Naive thymus-derived CD8-positive, alpha-beta T cell (primary cell): ENCODE measurements at places on chromosomes 7 and 10. TPM values are rescaled to one million over a fixed set of nuclear protein-coding genes. Genes with fewer than 3 reads are reported as not detected.

- no peak for DNase-seq
These were observed 169.6 kb downstream of the DIP2C start for GRCh38 chr10:519716-520401.

GRCh38 chr7:20330239-20330927 is at the start of gene ITGB8:
TSS of gene ITGB8 (plus strand) at chr7:20330900. CDS start at chr7:20331807, 907 bp downstream.
- DNase-seq, result no peak

- DNase-seq, result no peak
These were observed 261.9 kb downstream of the SNX10 start for GRCh38 chr7:26553582-26553981.

GRCh38 chr7:132752431-132752830 is 176.2 kb upstream of the PLXNA4 start:
- no peak for DNase-seq

- DNase-seq, result no peak
These were observed 22.2 kb upstream of the SH2D4B start for GRCh38 chr10:80515511-80515910.

DNA sequence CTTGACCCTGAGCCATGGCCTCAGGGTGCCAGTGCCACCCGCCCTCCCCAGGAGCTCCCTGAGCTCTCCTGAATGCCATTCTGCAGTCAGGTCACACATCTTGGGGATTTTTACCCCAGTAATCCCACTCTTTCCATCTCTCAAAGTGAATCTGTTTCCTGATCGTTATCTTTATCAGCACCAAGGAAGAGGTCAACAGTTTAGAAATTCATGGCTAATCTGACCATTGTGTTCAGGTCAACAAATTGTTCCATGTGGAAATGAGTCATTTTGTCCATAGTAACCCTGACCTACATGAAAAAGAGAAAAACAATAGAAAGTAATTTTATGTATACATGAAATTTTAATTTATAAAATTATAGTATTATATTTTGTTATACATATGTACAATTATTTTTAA is 28.8 kb upstream of the ZNF488 start:
- DNase-seq, result no peak

GRCh38 chr10:102435529-102436233 is 3.3 kb upstream of the CUEDC2 start:
- no peak for DNase-seq

DNA sequence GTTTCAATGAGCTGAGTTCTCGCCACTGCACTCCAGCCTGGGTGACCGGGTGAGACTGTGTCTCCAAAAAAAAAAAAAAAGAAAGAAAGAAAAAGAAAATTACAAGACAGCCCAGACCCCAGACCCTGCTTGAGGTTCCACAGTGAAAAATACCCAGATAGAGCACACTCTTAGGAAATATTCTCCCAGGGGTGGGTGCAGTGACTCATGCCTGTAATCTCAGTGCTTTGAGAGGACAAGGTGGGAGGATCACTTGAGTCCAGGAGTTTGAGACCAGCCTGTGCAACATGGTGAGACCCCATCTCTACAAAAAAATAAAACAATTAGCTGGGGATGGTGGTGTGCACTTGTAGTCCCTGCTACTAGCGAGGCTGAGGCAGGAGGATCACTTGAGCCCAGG is 41.1 kb upstream of the GTF2IRD1 start:
- no peak for DNase-seq

DNA sequence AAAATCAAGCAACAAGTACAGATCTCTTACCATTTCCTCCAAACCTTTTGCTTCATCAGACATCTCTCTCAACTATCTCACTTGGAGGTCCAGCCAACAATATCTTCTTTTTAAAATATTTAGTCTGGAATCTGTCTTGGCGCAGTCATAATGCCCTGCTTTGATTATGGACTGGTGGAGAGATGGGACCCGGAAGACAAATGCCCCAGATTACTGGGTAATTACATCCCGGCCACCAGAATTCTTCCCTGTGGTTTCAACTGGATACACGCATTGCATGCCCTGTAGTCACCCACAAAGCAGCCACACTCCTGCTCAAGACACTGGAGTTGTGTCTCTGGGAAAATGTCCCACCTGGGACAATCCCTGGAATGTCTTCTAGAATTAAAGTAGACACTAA is 65.5 kb downstream of the BPGM start:
- no peak for DNase-seq

DNA sequence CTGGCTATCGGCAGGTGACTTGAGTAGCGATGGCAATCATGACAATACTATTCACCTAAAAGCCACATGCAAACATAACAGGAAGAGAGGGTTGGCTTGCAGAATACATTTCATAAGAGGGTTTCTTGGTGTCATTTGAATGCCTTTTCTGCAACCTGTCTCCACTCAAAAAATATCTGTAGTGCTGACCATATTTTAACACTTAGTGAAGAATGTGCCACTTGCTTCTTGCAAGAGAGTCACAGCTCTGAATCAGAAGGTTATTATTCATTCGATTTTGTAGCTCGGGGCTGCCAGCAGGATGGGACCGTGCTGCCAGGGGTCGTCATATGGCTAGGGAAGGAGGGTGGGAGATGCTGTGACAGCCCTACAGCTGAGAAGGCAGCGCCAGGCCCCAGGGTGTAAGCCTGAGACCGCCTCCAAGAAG is 152.0 kb upstream of the PITRM1 start:
- no peak for DNase-seq

GRCh38 chr7:123398921-123399320 is 135.5 kb downstream of the IQUB start:
- no peak for DNase-seq

DNA sequence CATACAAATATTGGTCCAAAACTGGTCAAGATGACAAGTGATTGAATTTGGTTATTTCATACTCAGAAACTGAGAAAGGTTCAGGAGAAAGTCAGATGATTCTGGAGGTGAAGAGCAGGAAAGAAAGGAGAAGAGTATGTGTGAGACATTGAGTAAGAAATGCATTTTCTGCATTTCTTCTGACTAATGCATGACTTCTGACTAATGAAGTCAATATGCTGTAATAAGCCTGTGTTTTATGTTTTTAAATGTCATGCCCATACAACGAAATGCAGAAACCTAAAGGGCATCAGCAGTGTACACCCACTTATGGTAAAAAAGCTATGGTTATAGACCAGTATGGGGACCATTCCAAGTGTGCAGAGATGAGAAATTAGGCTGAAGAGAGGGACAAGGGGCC is 1227.8 kb upstream of the SORCS1 start:
- no peak for DNase-seq

GRCh38 chr10:114024876-114025610 is 18.6 kb upstream of the ADRB1 start:
- DNase-seq, result no peak

DNA sequence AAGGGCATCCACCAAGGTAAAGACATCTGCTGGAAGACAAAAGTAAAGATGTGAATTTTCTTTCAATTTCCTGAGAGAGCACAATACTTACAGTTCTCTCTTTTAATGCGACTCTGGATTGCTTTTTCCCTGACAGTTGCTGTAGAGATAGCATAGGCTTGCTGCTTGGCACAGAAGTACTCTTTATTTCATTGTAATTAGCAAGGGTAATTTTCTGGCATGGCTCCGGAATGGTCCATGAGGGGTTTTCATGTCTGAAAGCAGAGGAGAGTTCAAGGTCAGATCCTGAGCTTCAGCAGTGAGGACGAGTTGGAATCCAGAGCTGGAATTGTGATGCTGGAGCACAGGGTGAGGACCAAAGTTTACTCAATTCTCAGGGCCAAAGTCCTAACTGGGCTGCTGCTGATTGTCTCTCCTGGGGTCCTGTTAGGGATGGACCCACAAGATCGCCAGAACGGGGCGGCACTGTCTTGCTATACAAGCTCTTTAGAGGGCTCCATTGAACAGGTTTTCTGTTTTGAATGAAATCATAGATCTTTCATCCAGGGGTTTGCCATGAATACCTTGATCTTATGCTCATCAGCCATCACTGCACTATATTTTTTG is 190.0 kb upstream of the MKI67 start:
- no peak for DNase-seq

GRCh38 chr7:1085910-1086421 is 1.9 kb upstream of the GPER1 start:
- no peak for DNase-seq

- DNase-seq, result no peak
These were observed 2.1 kb downstream of the TMEM60 start for GRCh38 chr7:77796109-77796508.

- no peak for DNase-seq
These were observed 322.4 kb upstream of the KLF6 start for GRCh38 chr10:4107285-4107851.

GRCh38 chr10:112917681-112918080 is 32.4 kb upstream of the TCF7L2 start:
- no peak for DNase-seq

DNA sequence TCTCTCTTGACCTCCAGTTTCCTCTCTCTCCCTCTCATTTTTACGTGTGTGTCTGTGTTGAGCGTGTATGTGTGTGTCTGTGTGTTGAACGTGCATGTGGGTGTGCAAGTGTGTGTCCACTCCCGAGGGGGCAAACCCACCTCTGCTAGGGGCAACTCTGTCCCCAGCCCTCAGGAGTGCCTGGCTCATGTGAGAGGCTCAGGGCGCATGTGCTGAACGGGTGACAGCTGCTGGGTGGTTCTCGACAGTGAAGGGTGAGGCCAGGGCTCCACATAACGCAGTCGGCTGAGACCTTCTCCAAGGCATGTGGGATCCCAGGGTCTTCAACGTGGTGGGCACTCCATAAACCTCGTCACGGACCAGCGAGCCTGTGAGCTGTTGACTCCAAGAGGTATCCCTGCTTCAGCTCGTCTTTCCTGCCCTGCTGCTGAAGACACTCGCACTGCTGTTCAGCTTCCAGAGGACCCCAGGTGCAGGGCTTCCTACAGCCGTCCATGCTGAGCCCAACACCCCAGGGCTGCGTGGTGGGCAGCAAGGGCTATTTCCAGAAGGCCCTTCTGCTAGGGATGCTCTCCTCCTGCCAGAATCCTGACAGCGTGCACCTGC is 361.6 kb upstream of the SHH start:
- DNase-seq, result no peak

DNA sequence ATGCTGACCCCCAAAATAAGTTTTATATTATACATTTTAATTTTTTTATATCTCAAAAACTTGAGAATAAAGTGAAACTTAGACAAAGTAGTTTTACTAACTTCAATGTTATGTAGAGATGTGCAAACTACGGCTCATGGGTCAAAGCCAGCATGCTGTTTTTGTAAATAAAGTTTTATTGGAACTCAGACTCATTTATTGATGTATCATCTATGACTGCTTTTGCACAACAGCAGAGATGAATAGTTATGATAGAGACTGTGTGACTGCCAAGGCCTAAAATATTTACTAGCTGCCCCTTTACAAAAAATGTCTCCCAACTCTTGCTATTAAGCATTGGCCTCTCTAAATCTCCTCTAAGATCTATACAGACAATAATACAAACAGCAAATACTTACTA is 12.4 kb downstream of the MTPN start:
- DNase-seq, result no peak

- DNase-seq, result no peak
These were observed 582.4 kb downstream of the SUGCT start for GRCh38 chr7:40717242-40717641.

DNA sequence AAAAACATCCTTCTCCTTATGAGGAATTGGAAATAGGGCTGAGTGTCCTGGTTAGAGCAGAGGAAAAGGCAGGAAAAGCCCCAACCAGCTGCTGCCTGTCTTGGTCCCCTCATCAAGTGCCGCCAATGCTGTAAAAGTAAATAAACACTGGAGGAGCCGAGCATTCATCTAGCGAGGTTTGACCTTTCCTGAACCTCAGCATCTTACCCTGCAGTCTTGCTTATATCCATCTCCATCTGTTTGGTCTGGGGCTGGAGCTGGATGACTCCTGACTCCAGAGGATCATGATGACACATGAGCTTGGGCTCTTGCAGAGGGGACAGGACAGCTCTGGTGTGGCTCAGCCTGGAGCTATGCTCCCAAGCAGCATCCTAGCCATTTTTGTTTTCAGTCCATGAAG is 501.1 kb downstream of the TNS3 start:
- no peak for DNase-seq

- no peak for DNase-seq
These were observed 7.3 kb downstream of the SORCS3 start for GRCh38 chr10:104648421-104648820.

DNA sequence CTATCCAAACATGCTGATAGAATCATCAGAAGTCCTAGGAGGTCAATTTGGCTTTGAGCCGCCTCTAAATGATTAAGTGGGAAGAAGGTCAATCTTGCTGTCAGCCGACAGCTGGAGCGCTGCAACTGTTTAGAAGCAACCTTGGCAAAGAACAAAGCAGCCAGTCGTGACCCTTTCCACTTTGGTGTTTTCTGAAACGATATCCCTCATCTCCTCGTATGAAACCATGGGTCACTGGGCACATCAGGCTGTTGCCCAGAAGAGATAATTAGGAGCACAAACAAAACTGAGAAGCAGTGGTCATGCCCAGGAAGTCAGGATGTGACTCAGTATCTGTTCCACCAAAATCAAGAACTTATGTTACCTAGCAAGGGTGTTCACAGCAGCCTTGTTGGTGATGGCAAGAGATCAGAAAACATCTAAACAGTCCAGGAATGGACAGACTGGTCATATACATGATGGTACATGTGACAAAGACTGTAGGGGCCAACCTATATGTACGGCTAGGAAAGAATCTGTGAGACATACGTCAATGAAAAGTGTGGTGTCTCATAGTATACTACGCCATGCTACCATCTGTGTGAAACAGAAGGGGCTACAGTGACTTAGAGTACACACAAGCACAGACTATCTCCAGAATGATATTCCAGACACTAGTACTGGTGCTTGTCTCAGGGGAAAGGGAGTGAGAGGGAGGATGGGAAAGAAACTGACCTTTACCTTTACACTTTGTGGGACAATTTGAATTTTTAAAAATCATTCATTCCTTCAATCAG is 22.4 kb downstream of the STN1 start:
- DNase-seq, result no peak

GRCh38 chr10:26367771-26368170 is 70.4 kb upstream of the APBB1IP start:
- peak; percentile 16 for DNase-seq

DNA sequence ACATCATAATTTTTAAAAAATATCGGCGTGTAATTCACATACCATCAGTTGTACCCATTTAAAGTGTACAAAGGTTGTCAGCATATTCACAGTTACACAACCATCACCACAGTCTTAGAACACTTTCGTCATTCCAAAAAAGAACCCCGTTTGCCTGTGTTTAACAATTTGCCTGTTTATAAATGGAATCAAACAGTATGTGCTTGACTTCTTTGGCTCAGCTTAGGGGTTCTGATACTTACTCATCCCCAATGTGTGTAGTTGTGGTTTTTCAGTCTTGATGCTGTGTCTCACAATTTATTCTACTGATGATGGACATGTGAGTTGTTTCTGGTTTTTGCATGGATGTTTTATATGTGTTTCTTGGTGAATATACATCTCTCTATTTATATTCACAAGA is 50.0 kb downstream of the PRPF18 start:
- DNase-seq, result no peak

- DNase-seq, result no peak
These were observed 3.9 kb upstream of the GPRIN2 start for GRCh38 chr10:46560381-46560780.

FKBP14 gene
- 4.6 TPM for total RNA-seq

KIF11 gene
- 0.96 TPM for total RNA-seq

RTKN2 gene
- 0.44 TPM for total RNA-seq

KAZALD1 gene
- not detected for total RNA-seq

SFTPA2 gene
- total RNA-seq, result not detected

PIP gene
- total RNA-seq, result not detected

TMEM236 gene
- total RNA-seq, result 0.36 TPM

CAV2 gene
- total RNA-seq, result not detected

GATA3 gene
- 23.9 TPM for total RNA-seq

CACNB2 gene
- total RNA-seq, result not detected

STAMBPL1 gene
- total RNA-seq, result 23.3 TPM

POLR1F gene
- total RNA-seq, result 17.6 TPM

GHRHR gene
- total RNA-seq, result not detected

FERD3L gene
- not detected for total RNA-seq

LRRD1 gene
- not detected for total RNA-seq
